NCI-H748 treated with DMSO at 0.1 percent for 48 hours (cell line): ENCODE measurements at places on chromosomes 5 and 9.
A peak's percentile ranks its signal among the peaks of the same experiment; 100 is the strongest.

GRCh38 chr5:32839106-32839505 is 128.0 kb downstream of the NPR3 start:
- DNase-seq = no peak

DNA sequence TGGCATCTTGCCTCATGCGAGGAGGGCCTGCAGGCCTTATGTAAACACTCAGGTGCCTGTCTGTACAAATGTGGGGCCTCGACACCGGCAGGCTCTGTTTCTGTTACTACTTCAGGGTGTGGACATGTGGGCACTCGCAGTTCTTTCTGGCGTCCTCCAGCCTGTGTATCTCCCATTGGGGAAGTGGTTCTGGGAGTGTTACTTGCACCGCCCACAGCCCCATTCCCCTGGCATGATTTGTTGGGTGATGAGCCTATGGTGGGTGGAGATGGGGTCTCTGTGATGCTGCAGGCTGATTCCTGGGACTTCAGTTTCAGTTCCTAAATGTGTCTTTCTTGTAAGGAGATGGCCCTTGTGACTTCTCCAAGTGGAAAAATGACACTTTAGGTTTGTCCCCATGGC is 82.1 kb upstream of the PITX1 start:
- no peak for DNase-seq

GRCh38 chr9:12878351-12878978 is 103.6 kb downstream of the LURAP1L start:
- peak; percentile 61 for DNase-seq

GRCh38 chr9:132896906-132897305 is 18.2 kb downstream of the SPACA9 start:
- DNase-seq = no peak

GRCh38 chr5:107916731-107917725 is 246.3 kb upstream of the EFNA5 start:
- DNase-seq = no peak

DNA sequence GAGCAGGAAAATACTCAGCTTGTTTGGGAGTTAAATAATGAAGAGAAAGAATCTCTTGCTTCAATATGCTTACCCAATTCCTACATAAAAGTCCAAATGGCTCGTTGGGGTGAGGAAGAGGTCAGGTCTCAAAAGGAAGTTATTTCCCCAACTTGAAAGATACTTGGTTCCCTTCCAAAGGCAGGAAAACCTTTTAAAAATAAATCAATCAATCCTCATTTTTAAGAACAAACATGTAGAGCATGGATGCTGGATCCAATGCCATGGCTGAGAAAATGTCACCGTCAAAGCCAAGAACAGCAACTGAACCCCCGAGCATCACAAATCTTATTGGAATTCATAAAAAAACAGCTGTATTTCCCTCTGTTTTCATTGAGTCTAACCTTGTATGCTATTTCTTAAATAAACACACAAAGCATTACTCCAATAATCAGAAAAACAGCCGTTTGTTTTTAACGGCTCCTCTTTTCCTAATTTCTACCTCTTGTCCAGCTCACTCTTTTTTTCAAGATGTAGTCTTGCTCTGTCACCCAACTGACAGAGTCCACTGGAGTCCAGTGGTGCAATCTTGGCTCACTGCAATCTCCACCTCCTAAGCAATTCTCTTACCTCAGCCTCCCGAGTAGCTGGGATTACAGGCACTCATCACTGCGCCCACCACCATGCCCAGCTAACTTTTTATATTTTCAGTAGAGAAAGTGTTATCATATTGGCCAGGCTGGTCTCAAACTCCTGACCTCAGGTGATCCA is 140.7 kb downstream of the GNA14 start:
- DNase-seq = no peak

DNA sequence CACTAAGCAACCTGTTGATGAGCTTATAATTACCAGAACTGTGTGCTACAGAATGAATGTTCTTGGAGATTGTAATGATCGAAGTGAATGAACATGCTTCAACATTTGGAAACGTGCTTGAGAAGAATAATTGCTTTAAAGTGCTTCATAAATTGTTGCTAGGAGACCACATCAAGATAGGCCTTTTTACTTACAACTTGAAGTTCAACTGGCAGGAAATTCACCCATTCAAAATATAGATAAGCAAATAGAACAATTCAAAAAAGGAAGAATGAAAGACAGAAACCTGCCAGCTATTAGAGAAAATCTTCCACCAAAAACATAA is 38.0 kb upstream of the SLC44A1 start:
- DNase-seq = peak; percentile 79

DNA sequence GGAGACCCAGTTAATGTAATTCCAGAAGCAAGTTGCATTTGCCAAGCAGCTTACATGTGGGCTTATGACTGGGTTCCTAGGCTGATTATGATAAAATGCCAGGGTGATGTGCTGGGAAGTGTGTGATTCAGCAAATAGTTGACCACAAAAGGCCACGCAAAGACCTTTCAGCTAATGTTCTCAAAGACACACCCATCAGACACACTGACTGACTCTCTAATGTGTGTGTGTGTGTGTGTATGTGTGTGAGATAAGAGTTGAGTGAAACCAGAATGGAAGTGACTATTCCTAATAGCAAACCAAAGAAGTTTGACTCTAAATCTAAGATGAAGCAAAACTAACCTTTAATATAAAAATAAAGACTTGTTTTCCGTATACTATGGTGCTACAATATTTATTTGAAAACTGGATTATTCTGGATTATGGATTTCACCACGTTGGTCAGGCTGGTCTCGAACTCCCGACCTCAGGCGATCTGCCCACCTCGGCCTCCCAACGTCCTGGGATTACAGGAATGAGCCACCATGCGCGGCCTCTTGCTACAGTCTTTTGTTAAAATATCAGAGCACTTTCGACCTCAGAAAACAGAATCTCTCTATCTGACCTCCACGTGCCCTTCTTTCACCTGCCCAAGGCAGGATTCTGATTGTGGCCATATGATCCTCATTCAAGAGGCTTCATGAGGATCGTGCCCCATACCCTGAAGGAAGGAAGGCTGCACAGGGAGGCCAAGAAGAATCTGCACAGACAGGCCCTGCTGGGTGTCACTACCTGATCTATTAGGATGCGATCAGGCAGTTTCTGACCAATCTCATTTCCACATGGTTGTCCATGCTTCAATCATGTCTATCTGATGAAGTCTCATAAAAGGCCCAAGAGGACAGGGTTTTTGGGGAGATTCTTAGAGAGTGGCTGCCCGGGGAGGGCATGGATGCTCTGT is 75.6 kb downstream of the USP20 start:
- DNase-seq = no peak

DNA sequence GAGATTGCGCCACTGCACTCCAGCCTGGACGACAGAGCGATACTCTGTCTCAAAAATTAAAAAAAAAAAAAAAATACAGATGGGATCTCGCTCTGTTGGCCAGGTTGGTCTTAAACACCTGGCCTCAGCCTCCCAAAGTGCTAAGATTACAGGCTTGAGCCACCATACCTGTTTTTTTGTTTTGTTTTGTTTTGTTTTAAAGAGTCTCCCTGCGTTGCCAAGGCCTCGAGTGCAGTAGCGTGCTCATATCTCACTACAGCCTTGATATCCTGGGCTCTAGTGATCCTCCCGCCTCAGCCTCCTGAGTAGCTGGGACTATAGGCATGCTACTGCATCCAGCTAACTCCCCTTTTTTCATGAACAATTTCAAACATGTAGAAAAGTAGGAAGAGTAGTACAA is 7.2 kb downstream of the ATP6V0E1 start:
- no peak for DNase-seq

DNA sequence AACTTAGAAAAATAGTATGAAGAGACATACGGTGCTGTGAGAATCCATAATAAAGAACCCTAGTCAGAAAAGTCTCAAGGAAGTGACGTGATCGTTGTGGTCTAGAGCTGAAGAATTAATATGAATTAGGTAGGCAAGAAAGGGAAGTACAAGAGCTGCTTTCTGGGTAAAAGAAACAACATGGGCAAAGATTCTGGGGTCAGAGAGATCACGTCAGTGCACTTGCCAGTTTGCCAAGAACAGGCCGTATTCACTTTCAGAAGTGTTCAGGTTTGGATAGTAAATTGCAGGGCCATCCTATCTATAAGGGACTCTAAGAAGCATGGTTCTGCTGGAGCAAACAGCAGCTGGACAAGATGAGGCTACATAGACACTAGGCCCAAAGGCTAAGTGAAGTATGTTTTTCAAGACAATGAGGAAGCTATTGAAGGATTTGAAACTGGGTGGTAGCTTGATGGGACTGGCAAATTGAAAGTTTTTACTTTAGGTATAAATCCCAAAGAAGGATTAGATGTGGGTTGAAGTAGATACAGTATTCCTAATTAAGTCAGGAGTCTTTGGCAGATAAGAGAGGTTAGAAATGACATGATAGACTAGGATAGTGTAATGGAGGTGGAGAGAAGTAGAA is 4.8 kb upstream of the CHD1 start:
- DNase-seq = no peak

- DNase-seq = no peak
These were observed 96.7 kb downstream of the SUSD1 start for GRCh38 chr9:112078432-112078831.

- DNase-seq = no peak
These were observed 10.5 kb downstream of the NR2F1-AS1 start for GRCh38 chr5:93570294-93571113.

- peak; percentile 64 for DNase-seq
These were observed at the start of gene EGFLAM for GRCh38 chr5:38258319-38259061. EGFLAM (plus strand) TSS chr5:38258559; CDS start chr5:38258755, 196 bp downstream.

DNA sequence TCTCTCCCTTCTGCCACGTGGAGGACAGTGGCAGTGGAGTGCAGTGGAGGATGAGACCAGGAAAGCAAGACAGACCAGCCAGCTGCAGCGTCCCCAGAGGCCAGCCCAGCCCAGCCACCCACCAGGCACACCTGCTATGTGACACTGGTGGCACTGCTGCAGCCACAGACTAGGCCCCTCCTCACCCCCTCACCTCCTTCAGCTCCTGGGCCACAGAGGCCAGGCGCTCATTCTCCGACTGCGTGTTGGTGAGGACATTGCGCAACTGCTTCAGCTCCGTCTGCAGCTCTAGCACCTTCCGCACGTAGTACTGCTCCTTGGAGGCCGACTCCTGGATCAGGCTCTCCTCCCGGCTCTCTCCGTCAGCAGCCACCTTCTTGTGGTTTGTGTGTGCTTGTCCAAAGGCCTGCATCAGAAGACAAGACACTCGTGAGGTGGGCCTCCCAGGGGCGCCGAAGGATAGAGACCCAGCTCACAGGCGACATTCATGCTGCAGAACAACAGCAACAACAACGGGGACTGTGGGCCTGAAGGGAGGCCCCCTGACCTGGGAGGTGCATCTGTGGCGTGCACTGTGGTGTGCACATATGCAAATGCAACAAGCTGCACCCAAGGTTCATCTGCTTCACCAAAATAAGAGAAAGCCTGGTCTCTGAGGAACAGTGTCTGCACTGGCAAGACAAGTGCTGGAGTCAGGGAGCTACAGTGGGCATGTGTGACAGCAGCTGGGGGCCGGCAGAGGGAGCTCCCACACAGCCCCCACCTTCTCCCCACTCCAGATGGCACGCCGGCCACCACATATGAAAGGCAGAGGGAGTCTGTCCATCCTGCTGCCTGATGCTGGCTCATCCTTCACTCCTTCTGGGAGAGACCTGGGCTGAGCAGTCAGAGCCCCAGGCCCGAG is 35.5 kb downstream of the BICD2 start:
- no peak for DNase-seq

- DNase-seq = no peak
These were observed 88.3 kb downstream of the GIN1 start for GRCh38 chr5:103031607-103032006.

GRCh38 chr5:95868136-95868535 is 45.6 kb upstream of the GLRX start:
- DNase-seq = no peak

DNA sequence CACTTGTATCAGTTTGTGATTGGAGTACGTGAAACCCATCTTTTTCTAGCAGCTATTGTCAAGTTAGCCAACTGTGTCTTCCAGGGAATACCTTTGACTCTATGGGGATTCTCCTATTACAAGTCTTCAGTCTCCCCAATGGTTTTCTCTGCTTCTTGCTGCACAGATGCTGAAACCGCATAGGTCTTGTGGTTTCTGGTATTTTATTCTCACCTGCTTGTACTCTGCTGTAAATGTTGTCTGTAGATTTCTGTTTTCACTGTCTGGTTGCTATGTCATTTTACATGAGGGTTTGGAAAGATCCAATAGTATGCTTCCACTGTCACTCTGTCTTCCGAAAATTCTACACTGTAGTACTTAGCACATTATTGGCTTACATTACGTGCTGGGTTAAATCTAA is 1196.9 kb upstream of the C9orf72 start:
- no peak for DNase-seq

GRCh38 chr9:133527444-133527920 is 2.7 kb upstream of the MYMK start:
- no peak for DNase-seq

- peak; percentile 22 for DNase-seq
These were observed 40.7 kb downstream of the TLR4 start for GRCh38 chr9:117744856-117745389.

DNA sequence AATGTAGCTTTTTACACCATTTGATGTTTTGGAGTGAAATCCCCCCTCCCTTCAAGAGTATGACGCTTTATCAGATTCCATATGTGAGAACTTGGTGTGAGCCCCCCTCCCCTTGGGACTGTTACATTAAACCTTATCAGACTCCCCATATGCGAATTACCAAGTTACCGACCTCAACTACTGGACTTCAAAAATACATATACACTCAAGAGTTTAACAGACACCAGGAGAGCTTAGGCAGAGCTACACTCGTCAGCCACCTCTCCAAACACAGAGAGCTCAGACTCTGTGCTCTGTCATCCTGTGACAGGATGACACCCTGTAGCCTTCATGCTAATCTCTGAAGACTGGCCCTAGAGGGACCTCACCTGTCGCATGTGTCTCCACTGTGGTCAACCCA is 50.2 kb downstream of the FAM114A2 start:
- no peak for DNase-seq

DNA sequence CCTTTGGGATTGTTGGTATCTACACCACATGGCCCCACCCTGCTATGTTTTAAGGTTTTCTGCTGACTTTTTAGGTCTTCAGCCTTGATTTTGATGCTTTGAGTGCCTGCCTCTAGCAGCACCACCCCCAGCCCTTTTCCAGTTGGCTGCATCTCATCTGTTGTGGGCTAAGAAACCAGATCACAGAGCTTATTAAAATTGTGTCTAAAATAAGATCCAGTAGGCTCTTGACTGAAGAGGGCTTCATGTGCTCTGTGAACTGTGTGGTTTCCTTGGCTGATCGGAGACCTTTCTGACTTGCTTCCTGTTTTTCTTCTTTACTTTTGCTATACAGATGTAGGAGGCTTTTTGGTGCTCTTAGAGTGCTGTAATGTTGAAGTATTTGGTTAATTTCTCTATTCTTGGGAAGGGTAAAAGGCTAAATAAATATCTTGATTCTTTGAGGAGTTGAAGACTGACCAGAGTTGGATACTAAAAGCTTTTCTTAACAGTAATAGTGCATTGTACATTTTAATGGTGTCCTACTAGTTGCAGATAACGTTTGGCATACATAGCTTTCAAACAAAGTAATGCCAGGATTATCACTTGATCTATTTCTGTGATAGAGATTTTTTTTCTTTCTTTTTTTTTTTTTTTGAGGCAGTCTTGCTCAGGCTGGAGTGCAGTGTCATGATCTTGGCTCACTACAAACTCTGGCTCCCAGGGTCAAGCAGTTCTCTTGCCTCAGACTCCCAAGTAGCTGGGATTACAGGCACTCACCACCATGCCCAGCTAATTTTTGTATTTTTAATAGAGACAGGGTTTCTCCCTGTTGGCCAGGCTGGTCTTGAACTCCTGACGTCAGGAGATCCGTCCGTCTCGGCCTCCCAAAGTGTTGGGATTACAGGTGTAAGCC is 4.5 kb downstream of the UBE2D2 start:
- no peak for DNase-seq

- no peak for DNase-seq
These were observed 2.8 kb upstream of the BHMT start for GRCh38 chr5:79108792-79109191.
